ENCODE measurements at places on chromosomes 6 and 20.

- no peak for DNase-seq
These were observed 5.9 kb upstream of the UNC93A start for GRCh38 chr6:167285077-167285770.

DNA sequence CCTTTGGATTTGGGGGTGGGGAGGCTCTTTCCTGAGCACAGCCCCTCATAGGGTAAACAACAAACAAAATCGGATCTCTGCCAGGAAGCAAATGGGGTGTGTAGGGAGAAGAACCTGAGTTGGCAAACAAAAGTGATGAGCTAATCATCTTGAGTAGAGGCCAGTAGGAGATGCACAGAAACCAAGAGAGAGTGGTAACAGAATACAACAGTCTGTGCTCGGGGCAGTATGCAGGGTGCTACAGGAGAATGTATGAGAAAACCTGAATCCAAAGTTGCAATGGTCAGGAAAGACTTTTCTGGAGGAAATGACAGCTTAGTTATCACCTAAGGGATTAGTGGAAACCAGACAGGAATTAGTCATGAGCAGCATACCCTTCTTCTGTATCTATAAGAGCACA is 177.8 kb downstream of the CDKAL1 start:
- DNase-seq: no peak

DNA sequence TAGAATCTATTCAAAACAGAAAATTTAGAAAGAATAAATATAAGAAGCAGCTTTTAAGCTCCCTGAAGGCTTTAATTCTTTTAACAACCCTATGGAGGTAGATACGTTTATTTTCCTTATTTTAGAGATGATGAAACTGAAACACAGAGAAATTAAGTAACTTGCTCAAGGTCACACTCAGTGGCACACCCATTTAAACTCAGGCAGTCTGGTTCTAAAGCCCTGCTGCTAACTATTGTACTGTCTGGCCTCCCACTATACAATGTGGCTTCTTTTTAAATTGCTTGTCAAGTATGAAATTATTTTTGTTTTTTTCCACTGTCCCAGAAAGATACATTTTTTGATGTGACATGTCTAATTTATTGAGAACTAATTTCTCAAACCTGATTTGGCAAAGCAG is 55.7 kb downstream of the FAM217A start:
- DNase-seq: no peak

GRCh38 chr20:34871966-34872621 is 562 bp downstream of the GGT7 start:
- DNase-seq: no peak

GRCh38 chr6:7108196-7108963 is 619 bp downstream of the RREB1 start:
- DNase-seq: peak; percentile 19

DNA sequence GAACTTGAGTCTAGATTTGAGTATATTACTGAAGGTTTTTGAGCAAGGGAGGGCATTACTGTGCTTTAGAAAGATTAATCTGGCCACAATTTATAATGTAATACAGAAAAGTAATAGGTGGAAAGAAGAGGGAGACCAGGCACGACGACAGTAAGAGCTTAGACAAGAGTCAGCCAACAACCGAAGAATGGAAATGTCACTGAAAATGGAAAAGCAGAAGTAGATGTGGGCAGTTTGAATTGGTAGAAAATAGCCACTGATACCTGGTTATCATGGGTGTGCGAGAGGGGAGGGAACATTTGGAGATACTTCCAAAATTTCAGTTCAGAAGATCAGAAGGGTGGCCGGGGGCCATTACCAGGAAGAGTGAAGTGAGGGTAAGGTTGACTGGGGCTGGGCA is 339.1 kb downstream of the UTRN start:
- no peak for DNase-seq

GRCh38 chr6:43299338-43300293 is 1.6 kb downstream of the SLC22A7 start:
- no peak for DNase-seq

GRCh38 chr20:50731930-50732690 is 730 bp downstream of the PARD6B start:
- no peak for DNase-seq

GRCh38 chr6:13165502-13166172 is 162.7 kb downstream of the TBC1D7 start:
- no peak for DNase-seq

DNA sequence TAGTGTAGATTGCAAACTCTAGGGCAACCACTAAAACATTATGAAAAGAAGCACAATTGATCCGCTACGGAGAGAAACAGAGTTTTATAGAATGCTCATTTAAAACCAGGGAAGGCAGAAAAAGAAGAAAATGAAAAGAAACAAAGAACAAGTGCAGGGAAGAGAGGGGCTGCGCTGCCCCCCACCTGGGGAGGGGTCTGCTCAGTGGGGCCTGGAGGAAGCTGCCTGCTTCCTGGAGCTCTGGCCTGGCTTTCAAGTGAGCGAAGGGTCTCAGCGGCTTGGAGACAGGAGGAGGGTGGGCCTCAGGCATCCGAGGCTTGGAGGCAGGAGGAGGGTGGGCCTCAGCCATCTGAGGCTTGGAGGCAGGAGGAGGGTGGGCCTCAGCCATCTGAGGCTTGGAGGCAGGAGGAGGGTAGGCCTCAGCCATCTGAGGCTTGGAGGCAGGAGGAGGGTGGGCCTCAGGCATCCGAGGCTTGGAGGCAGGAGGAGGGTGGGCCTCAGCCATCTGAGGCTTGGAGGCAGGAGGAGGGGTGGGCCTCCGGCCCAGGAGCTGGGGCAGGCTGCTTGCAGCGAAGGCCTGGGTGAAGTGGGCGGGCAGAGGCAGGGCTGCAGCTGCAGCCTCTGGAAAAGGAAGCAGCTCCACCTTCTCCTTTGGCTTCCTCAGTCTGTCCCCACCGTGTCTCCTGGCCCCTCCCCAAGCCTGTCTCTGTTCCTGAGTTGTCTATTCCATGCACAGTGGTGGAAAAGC is 406.3 kb downstream of the TAF4 start:
- DNase-seq: no peak

- DNase-seq: no peak
These were observed 32.9 kb upstream of the RPL7L1 start for GRCh38 chr6:42846505-42846904.

DNA sequence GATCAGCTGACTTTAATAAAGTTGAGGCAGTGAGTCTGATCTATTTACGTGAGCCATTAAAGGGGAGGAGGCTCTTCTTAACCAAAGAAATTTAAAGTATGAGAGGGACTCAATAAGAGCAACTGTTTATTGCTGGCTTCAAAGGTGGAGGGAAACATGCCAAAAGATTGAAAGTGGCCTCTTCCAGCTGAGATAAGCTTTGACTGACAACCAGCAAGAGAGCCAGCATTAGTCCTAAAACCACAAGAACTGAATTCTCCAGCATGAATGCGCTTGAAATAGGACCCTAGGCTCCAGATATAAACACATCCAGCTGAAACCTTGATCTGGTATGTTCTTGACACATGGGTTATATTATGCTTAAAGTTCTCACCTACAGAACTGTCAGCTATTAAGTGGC is 123.1 kb upstream of the GJE1 start:
- DNase-seq: no peak

DNA sequence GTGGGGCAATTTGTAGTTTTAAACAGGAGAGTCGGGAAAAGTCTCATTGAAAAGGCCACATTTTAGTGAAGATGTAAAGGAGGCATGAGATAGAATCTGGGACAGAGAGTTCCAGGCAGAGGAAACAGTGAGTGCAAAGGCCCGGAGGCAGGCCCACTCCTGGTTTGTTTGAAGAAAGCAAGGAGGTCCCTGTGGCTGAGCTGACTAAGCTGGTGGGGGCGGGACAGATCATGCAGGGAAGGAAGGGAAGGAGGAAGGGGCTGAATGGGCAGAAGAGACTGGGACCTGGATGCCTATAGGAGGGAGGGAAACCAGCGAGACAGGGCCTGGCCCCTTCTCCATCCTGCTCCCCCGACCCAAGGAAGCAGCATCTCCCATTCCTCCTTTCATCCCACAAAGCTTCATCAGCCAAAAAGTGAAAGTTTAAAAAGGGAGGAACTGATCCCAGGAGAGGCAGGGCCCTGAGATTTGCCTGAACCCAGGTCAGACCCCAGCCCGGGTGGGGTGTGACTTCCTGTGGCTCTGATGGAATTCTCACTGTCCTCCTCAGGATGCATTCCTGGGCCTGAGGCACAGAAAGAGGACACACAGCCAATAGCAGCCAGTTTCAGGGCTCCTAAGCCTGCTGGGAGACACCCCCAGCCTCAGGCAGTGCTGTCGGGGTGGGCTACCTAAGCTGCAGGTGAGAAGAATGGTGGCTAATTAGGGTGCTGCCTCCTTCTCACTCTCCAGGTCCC is 54.2 kb upstream of the SIRPA start:
- no peak for DNase-seq

DNA sequence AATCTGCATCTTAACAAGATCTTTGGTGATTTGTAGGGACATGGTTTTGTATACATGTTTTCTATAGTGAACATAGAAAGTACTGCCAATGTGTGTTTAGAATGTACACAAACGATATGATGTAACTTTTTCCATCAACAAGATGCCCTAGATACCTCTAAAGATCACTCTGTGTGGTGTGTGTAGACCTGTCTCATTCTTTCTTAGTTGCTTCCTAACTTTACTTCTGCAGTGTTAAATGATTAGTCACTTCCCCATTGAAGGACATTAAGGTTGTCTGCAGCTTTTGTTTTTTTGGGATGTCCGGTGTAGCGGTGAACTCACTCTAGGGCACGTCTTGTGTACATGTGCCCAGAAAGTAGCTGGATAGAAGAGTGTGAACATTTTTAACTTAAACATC is 35.9 kb downstream of the CDYL start:
- no peak for DNase-seq

DNA sequence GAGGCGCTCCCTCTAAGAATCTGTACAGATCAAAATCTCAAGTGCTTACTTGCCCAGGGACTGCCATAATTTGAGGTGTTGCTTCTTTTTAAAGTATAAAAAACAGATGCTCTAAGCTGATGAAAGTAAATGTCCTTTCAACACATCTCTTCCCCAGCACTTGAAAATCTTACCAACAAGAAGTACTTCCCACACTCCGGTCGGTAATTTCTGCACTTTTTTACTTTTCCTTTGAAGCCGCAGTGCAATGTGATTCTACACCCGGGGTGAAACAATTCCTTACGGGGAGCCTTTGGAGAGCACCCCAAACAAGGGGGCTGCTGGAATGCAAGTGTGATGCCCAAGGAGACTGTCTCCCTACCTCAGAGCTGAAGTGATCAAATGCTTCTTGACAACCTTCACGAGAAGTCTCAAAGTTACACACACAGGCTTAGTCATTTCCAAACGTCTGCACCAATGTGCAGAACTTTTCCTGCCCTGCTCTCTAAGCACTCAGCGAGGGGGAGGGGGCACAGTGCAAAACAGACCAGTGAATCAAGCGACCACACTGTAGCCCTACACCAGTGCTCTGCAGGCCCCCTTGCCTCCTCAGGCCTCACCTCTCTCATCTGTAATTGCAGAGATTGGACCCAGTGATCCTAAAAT is 56.7 kb downstream of the ATXN1 start:
- no peak for DNase-seq

DNA sequence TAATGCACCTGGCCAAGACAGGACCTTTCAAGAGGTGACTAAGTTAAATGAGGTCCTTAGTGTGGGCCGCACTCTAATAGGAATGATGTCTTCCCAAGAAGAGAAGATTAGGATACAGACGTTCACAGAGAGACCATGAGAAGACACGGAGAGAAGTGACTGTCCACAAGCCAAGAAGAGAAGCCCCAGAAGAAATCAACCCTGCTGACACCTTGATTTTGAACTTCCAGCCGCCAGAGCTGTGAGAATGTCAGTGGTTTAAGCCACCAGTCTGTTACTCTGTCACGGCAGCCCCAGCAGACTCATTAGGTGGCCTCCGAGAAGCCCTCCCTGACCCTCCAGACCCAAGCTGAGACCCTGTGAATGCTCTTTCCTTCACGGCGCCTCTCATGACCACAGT is 29.5 kb downstream of the NOL4L start:
- DNase-seq: no peak

- peak; percentile 68 for DNase-seq
These were observed 1.5 kb downstream of the BICRAL start for GRCh38 chr6:42783177-42783875.

DNA sequence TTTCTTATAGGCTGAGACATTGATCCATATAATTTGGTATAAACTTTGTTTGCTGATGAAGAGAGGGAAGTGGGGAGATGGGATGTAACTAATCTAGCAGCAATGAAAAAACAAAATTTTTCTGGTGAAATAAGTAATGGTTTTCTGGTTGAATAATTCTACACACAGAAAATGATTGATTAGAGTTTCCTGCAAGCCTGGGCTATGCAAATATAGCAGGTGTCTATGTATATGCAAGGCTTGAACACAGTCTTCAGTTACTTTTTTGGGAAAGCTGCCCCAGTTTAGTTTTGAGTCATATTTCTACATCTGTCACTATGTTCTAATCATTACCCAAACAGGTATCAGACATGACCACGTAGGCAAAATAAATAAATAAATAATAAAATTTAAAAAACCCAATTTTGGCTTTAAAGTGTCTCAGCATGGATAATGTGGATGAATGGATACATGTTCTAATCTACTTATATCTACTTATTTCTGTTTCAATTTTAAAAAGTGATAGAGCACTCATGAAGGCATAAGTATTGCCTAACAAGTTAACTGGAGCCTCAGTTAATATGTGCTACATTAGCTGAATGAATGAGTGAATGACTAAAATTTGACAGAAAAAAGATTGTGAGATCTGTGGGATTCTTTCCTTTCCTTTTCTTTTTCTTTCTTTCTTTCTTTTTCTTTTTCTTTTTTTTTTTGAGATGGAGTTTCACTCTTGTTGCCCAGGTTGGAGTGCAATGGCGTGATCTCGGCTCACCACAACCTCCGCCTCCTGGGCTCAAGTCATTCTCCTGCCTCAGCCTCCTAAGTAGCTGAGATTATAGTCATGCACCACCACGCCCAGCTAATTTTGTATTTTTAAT is 37.2 kb upstream of the TFB1M start:
- DNase-seq: no peak

- no peak for DNase-seq
These were observed 7.7 kb downstream of the PSMB1 start for GRCh38 chr6:170545405-170545804.

- DNase-seq: no peak
These were observed 205.4 kb upstream of the BMP2 start for GRCh38 chr20:6562111-6562510.

GRCh38 chr6:63307581-63308246 is 12.1 kb downstream of the LGSN start:
- DNase-seq: no peak

DNA sequence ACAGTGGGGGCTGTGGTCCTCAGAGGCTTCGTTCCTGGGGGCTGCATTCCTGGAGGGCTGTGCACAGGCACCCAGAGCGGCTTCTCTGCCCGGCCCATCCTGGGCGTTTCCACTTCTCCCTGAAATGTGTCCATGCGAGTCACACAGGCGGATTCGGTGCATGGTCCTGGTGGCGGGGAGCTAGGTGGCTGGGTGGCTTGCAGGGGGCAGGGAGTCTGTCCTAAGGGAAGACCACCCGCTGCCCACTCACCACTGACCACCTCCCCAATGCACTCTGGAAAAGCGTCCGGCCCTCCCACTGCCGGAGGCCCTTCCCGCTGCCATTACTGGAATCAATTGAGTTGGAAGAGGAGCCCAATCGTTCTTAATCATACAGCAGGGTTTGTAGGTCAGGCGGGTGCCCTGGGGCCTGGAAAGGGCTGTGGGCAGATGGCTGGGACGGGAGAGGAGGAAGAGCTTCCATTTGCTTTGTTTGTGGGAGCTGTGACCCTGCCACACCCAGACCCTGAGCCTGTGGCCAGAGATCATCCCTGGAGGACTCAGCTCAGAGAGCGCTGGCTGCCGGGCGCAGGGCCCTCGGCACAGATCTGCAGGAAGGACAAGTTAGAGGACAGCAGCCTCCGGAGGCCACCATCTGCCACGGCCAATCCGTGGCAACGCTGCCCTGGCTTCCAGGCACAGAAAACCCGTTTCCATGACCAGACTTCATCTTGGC is 6.4 kb downstream of the CHRNA4 start:
- DNase-seq: no peak

All from activated T-helper 1 cell treated with Interleukin-2 at 50 U/mL for 16 hours (primary cell).